ENCODE measurements at places on chromosomes 4 and X.

DNA sequence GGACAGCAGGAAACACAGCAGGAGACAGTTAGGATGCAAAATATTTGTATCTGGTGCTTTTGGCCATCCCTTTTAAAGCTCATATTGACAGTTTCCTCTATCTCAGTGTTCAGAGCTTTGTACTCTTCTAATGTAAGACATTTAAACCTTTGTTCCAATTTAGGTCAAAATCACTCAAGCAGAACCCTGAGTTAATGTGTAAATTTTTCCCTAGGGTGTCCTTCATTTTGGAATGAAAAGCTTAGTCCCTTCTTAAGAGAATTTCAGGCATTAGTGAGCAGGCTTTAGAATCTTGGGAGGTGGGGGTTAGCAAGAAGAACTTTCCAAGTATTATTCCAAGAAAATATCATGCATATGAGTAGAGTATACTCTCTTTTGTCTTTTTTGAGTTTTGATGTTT lies 188.7 kb downstream of the GBA3 start:
- no peak for DNase-seq

GRCh38 chr4:90419124-90419711 lies 292.0 kb downstream of the CCSER1 start:
- DNase-seq = no peak

DNA sequence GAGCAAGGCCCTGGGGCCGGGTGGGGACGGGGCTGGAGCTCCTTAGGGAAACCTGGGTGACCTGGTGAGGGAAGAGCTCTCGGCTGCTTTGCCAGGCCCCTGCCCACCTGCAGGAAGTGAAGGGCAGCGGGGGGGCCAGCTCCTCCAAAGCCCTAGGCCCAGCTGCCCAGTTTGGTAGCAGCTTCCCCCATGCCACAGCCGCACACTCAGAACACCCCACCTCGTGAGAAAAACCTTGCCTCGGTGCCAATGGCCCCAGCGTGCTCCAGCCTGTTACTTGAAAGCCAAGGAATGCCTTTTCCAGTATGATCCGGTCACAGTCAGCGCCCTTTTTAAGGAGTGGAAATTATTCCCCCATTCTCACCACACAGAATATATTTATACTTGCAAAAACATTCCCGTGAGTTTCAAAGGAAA lies 38.3 kb downstream of the ACOX3 start:
- no peak for DNase-seq

GRCh38 chrX:103518571-103518970 lies 718 bp downstream of the RAB40A start:
- no peak for DNase-seq

DNA sequence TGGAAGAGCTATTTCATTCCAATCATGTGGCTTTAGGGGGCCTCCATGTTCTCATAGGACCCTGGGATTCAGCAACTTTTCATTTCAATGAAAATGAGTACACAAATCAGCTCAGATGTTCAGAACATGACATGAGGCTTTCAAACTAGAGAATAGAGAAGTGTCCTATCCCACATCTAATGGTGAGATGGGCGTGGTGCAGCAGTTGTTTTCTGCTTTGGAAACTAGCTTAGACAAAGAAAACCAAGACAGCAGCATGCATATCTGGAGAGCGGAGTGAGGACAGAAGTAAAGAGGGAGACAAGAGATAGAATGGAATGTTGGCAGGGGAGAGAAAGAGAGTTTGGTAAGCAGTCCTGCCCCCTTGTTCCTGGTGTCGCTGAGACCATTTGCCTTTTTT lies 1009.1 kb upstream of the IGFBP7 start:
- DNase-seq = no peak

GRCh38 chr4:56183344-56183959 lies 203.8 kb downstream of the AASDH start:
- DNase-seq = no peak

DNA sequence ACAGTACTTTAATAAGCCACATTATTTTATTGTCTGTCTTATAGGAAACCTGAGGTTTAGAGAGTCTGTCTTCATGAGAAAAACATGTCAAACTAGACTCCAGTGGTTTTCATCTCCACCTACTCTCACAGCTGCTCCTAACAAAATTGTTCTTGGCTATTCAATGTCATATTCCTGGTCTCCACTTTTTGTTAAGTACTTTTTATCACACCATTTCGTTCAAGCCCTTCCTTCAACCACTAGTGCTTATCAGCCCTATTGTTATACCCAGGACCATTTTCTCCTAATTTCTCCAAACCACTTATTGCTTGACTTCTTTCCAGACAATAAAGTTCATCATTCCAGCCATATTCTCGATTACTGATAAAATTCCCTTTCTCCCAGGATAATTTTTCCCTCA lies 1674.3 kb upstream of the AGA start:
- DNase-seq = no peak

GRCh38 chr4:28654618-28655017 lies 1794.0 kb downstream of the STIM2 start:
- no peak for DNase-seq

DNA sequence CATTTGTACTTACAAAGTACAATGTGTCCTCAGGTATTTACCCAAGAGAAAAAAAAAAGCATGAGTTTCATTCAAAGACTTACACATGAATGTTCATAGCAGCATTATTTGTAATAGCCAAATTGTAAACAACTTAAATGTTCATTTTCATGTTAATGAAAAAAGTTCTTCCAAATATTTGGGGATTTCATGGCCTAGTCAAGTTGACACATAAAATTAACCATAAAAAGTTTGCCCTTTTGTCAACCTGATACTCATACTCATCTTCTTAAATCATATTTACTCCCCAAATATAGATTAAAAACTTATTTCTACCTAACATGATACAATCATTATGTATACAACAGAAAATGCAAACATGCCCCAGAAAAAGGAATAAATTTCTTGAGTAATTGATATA lies 112.5 kb upstream of the EMCN start:
- DNase-seq = no peak

GRCh38 chr4:165560941-165561340 lies 182.1 kb downstream of the CPE start:
- DNase-seq = no peak

GRCh38 chrX:45447331-45447730 lies 246.7 kb upstream of the DIPK2B start:
- no peak for DNase-seq

DNA sequence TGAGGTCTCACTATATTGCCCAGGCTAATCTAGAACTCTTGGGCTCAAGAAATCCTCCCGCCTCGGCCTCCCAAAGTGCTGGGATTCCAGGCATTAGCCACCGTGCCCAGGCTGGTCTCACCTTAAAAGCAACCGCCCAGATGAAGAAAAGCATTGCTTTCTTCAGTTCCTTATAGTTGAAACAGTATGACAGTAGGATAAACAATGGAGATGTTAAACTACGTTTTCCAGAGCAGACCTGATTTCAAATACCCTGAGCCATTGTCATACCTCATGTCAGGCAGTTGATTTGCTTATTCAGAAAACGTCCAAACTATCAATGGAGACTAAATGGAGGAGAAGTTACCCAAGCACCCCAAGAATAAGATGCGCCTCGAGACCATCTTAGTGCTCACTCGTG lies 26.3 kb upstream of the TMEM131L start:
- no peak for DNase-seq

- no peak for DNase-seq
Observed at GRCh38 chrX:150767045-150767395, 73.8 kb downstream of the MTMR1 start.

GRCh38 chrX:142036116-142036515 lies 132.4 kb downstream of the MAGEC1 start:
- no peak for DNase-seq

GRCh38 chrX:78748846-78749245 lies 1.3 kb downstream of the LPAR4 start:
- no peak for DNase-seq

DNA sequence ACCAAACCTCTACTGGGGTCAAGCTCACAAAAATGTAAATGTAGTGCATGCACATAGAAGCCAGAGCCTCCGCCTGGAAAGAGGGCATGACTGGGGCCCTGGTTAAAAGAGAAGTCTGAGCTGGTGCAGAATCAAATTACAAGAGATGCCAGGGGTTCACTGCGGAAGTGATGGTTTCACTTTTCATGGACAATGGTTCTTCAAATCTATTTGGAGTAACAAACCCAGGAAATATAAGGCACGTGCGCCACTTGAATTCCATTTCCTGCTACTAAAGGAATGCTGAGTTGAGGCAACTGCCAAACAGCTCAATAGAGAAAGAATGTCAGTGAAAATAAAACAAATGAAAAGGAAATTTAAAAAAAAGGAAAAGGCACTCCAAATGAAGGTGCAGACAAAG lies 79.8 kb downstream of the FUNDC1 start:
- no peak for DNase-seq

DNA sequence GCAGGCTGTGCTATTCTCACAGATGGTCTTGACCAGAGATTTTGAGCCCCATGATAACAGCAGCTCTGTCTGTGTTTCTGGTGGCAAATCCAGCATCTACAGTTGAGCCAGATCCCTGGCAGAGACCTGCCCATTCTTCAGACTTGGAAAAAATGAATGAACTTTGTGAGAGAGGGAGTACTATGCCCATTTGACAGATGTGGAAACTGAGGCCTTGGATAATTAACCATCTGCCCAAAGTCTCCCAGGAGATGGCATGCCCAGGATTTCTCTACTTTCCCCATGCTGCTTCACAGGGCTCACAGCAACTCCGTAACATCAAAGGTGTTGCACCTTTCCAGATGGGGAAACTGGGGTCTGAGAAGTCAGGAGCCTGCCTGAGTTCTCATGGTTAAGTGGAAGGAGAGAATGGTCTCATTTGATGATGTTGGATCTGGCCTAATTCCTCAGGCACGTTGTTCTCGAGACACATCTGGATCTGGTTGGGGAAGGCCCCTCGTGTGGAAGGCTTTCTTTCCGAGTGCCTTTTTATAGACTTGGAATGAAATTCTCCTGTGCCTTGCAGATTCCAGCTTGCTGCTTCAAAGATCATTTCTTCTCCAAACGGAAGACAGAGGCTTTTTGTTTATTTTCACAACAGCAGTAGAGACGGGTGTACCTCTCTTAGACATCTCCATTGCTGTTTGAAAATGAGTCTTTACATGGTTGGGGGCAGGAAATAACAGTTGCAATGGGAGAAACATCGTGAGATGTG lies 73.3 kb upstream of the STX18 start:
- DNase-seq = no peak

- DNase-seq = no peak
Observed at GRCh38 chr4:168900080-168900479, 110.0 kb downstream of the CBR4 start.

GRCh38 chr4:5887361-5888221 lies 5.3 kb downstream of the CRMP1 start:
- no peak for DNase-seq

- DNase-seq = no peak
Observed at GRCh38 chrX:20727447-20727846, 460.7 kb upstream of the RPS6KA3 start.

- no peak for DNase-seq
Observed at GRCh38 chr4:1830642-1831228, 25.2 kb downstream of the LETM1 start.

DNA sequence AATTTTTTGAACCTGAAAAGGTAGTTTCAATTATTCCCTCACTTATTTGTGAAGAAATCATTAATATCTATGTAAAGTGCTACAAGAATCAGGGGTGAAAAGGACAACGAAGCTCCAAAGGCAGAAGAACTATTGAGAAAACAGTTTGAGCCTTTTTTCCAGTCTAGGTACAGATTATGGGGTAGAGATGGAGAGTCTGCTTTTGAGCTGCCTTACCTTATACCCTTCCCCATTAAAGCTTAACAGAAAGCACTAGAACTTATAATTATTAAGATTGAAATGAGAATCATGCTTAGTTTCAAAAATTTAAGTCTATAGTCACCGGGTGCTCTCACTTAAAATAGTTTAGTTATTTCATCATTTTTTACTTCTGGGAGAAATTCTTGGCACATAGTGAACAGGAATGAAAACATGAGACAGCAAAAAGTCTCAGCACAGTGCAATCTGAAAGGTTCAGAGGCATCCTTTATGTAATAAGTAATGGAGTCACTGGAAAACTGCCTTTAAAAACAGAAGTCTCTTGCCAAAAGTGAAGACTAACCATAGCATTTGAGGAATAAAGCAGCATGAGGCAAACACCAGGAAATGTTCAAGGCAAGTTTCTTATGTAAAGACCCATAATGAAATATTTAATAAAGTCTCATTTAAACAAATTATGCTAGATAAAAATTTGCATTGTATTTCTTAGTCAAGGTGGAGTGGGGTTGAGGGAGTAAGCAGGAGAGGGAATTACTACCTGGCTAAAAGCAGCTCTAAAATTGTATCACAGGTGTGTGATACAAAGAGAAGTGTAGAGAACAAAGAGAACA lies 5.1 kb upstream of the DCLK2 start:
- no peak for DNase-seq

DNA sequence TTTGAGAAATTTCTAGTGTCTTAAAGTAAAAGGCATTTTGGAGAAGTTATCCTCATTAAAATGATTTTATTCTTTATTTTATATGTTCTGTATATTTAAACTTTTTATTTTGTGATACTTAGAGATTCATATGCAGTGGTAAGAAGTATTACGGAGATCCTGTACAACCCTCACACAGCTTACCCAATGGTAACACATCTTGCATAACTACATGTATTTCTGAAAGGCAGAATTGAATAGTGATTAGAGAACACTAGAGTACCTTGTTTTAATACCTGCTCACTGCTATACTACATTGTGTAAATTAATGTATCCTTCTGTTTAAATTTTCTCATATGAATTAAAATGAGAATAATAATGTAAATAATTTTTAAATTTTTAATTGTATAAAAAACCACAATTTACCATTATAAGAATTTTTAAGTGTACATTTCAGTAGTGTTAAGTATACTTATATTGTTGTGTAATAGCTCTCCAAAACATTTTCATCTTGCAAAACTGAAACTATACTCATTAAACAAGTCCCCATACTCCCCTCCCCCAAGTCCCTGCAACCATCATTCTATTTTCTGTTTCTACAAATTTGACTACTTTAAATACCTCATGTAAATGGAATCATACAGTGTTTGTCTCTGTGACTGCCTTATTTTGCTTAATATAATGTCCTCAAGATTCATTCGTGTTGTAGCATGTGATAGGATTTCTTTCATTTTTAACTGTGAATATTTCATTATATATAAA lies 45.4 kb downstream of the INTS12 start:
- no peak for DNase-seq

DNA sequence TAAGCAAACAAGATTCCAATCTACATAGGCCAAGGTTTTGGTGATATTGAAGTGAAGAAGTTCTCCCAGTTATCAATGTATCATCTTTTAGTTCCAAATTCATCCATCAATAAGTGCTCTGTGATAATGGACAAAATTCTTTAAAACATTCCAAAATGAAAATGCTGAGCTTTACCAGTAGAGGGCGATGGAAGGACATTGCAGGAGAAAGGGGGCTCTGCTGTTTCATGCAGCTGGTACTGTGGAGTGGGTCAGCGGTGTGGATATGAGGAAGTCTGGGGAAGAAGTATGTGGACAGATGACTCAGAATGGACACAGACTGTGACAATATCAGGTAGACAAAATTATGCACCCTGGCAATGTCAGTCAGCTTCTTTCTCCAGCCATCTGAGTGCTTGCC lies 46.6 kb upstream of the HS6ST2 start:
- no peak for DNase-seq

Measured in right forelimb (tissue), 1 donor.